ENCODE measurements at places on chromosomes 7 and 10.
A peak's percentile ranks its signal among the peaks of the same experiment; 100 is the strongest.

GRCh38 chr7:150897502-150898474, 45.5 kb downstream of the AOC1 start:
- DNase-seq = no peak

GRCh38 chr7:70668606-70669358, 463.2 kb upstream of the GALNT17 start:
- no peak for DNase-seq

DNA sequence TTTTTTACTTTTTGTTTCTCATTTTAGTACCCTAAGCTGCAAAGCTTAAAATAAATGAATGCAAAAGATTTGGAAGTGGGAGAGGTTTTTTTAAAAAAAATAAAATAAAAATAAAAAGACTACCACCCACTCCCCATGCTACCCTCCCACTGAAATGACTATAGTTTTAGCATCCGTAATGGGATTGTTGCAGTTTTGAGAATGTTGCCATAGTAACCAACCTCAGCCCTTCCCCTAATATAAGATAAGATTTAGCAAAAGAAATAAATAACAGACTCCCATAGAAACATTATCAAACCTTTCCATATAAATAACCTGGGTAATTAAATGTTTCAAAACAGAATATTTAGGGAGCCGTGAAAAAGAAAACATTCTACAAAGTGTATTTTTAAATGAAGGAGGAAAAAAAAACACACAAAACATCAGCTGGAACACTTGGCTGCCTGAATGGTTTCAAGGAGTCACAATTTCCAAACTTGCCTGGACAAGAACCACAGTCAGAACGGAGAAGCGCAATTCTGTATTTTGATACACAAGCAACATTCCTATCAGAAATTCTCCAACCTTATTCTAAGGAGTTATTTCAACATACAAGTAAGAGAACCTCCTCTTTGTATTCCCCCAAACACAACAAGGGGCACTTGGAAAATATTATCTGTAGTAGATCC, 57.4 kb downstream of the DGKI start:
- DNase-seq = no peak

DNA sequence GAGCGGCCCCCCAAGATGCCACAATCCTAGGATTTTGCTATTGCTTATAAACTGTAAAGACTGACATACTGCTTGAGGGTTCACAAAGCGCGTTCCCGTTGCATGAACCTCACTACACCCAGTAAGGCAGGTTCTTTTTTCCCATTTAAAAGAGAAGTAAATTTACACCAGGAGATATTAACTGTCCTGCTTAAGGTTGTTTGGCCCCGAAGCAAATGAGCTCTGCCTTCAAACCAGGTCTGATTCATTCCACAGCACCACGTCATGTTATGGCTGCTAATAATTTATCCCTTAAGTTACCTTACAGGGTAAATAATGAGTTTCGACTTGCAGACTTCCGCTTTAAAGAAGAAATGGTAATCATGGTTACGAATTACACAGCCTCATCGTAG, 559 bp upstream of the FKBP14 start:
- peak; percentile 53 for DNase-seq

DNA sequence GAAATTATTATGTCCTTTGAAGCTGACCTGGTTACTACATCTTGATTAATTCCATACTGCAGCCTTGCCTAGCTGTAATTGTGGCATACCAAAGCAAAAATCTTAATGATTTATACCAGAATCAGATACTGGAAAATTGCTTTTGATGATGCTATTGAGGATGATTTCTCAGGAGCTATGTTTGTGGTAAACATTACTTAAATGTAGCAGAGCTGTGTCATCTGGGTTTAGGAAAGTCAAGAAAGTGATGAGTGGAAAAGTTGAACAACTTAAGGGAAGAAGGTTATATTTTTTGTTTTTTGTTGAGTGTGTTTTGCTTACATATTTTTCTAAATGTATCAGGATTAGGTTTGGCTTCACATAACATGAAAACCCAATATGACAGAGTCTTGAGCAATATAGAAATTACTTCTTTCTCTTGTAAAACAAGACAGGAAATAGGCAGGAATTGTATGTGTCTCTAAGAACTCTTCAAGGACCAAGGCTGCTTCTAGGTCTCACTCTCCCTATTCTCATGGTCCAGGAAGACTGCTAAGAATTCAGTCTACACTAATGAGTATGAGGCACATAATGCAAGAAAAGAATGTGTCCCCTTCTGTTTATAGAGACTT, 87.6 kb upstream of the MTPN start:
- no peak for DNase-seq

Data from fibroblast of skin of right biceps (primary cell).